ENCODE measurements at places on chromosomes 6 and 20.

- DNase-seq = no peak
Observed at GRCh38 chr6:7171119-7171518, 63.4 kb downstream of the RREB1 start.

GRCh38 chr6:140560671-140561070, 1186.2 kb upstream of the CITED2 start:
- no peak for DNase-seq

DNA sequence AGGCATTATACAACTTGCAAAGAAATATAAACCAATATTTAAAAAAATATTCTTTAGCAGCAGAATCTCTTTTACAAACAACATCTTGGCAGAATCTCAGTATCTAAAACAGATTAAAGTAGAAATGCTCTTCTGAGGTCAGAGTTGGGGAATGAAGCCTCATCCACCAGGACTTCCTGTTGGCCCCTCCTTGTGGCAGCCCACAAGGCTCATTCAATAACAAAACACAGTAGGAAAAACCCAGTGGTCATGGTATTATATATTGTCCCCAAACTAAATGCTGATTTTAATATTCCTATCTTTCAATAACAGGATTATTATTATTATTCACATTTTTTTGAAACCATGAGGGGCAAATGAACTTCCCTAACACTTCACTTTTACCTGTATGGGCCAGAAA, 368.6 kb downstream of the BTBD9 start:
- no peak for DNase-seq

GRCh38 chr6:153947808-153948447, 91.1 kb upstream of the OPRM1 start:
- no peak for DNase-seq

DNA sequence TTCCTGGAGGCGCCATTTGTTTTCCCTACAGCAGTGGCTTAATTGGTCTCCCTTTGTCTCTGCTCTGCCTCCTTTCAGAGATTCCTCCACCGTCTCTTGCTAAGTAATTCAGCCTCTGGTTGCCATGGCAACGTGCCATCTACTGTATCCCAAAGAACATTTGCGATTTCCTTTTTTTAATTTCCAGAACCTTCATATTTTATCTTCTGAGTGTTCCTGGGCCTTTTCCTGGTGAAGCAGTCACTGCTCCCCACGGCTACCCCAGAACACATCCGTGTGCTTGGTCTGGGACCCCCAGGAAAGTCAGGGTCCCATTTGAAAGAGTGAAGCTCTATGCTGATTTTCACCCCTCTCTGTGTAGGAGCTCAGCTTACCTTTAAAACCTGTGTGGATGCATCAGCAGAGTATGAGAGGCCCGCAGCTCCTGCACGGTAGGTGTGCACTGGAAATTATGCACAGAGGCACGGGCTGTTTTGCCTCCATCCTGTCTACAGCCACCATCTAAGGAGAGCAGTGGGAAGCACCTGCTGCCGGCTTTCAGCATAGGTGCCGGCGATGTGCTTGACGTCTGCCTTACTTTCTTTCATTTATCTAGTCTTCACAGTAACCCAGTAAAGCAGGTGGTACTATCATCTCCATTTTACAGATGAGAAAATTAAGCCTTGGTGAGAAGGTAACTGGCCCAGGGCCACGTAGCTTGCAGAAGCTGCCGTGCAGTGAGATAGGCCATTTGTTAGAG, 122.8 kb downstream of the SYCP2 start:
- DNase-seq = peak; percentile 2

DNA sequence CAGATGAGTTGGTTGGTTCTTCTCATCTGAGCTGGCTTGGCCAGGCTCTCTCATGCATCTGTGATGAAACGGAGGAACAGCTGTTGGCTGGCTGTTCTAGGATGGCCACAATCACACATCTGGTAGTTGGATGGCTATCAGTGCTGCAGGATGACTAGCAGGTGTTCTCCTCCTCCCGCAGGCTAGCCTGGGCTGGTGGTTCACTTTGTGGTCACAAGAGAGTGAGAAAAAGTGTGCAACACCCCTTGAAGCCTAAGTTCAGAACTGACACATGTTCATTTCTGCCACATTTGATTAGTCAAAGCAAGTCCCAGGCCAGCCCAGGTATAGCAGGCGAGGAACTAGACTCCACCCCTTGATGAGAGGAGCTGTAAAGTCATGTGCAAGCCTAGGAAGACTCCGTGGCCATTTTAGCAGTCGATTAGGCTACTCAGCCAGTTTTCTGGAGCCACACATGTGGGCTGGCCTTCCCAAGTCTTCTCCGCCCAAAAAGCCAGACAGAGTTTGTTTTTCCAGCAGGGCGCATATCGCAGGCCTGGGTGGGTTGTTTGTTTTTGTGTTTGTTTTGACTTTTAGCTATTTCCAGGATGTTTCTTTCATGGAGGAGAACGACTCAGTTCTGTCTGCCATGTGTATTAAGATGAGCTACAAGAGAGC, 120.8 kb downstream of the ISM1 start:
- no peak for DNase-seq

- DNase-seq = no peak
Observed at GRCh38 chr6:46407246-46407645, 84.0 kb downstream of the RCAN2 start.

- DNase-seq = no peak
Observed at GRCh38 chr20:23569570-23569969, 1.3 kb upstream of the CST9L start.

DNA sequence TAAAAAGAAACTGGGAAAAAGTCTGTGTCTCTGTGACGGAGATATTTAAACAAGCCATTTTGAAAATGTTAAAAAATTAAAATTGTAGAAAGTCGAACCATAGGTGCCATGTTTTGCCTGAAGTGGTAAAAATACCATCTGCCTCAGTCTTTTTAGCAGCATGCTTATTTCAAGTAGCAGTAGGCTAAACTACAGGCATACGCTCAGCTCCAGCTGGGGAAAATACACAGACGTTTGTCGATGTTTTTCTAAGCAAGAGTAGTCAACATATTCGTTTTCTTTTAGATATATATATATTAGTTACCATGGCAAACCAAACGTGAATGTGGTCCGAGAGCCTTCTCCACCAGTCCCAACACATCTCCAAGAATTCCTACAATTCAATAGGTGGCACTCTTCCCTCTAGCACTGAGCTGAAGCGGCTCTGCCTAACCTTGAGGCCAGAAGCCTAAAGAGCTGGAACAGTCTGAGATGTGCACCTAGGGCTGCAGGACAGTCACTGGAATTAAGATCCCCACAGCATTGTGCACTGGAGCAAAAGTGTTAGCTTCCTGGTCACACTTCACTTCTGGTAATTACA, 70.2 kb upstream of the BEND3 start:
- DNase-seq = no peak

GRCh38 chr6:36523936-36524499, 23.3 kb downstream of the STK38 start:
- DNase-seq = no peak

DNA sequence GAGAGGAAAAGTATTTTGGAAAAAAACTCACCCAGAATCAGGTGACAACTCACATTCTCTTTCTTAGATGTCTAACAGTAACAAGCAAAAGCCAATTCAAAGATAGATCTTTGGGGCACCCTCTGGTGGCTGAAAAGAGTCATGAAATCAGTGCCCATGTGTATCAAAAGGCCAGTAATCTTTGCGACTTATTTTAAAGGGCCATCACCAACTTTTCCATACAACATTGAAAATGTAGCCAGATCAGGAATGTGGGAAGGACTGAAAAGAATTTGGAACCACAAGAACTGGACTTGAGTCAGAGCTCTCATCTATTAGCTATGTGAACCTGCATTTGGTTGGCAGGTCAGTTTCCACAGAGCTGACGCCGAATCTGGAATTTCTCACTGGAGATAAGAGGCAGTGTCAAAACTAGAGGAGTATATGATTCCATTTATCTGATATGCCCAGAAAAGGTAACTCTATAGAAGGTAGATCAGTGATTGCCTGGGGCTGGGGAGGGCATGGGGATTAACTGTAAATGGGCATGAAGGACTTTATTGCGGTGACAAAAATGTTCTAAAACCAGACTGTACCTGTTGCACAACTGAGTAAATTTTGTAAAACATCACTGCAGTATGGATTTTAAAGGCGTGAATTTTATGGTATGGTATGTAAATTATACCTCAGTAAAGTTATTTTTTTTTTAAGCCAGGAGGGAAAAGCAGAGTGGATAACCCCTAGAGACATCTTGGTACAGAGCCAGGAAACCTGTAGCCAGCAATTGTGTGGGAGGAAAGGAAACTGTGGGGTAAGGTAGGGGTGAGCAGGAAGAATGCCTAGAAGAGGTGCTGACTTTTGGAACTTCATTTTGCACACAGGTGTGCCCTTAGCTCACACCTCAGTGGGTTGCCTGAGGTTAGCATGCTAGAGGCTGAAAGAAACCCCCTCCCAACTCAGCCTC, 117.1 kb upstream of the ASF1A start:
- peak; percentile 54 for DNase-seq

DNA sequence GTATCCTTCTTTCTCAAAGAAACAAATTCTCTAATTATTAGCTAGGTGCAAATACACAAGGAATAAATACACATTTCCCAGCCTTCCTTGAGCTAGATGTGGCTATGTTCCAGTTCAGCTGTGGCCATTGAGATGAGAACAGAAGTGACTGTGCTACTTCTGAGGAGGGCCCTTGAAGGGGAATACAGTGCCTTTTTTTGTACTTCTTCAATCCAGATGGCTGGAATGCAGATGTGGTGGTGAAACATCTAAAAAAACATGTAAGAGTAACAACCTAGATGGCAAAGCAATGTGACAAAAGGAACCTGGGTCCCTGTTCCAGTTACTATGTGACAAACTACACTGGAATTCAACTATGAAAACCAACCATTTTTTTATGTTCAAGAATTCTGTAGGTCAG, 115.4 kb upstream of the DST start:
- no peak for DNase-seq

DNA sequence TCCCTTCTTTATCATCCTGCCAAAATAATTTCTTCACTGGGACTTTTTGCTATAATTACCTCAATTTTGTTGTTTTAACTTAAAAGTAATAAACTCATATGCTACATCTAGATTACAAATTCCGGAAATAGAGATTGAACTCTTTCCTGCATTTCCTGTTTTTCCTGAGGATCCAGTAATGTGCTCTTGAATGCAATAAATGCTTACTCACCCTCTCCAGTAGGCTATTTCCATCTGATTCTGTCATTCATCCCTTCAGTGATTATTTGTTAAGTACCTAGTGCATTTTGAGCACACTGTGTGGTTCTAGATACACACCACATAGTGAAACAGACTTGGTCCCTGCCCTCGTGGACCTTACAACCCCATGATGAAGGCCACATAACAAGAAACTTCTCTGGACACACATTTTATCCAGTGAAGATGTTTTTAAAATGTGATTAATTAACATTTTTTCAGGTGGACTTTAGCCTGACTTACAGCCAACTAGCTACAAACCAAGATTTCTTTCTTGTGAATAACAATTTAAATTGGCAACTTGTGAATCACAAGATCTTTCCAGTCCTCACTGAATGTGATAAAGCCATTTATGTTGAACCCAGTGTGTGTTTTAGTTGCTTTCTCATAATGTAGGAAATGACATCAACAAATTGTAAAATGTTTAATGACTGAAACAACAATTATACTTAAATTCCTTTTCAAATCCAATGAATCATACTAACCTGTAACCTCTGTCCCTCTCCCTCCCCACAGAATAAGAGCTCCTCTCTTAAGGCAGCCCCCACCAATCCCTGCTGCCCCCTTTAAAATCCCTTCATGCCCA, 272.3 kb downstream of the KHDC1L start:
- DNase-seq = no peak

DNA sequence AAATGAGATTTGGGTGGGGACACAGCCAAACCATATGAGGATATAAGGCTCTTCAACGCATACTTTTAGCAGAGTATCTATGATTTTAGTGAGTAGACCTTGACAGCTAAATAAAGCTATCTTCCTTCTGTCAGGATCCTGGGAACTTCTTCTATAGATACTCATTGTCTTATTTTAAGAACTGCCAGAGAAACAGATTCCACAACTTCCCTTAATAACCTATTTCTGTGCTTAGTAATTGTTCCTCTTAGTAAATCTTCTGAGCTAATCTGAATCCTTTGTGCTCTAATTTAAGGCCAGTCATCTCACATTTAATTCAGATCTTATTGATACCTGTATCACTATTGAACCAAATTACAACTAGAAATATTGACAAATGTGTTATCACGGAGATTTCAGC, 64.0 kb upstream of the CEP85L start:
- no peak for DNase-seq

DNA sequence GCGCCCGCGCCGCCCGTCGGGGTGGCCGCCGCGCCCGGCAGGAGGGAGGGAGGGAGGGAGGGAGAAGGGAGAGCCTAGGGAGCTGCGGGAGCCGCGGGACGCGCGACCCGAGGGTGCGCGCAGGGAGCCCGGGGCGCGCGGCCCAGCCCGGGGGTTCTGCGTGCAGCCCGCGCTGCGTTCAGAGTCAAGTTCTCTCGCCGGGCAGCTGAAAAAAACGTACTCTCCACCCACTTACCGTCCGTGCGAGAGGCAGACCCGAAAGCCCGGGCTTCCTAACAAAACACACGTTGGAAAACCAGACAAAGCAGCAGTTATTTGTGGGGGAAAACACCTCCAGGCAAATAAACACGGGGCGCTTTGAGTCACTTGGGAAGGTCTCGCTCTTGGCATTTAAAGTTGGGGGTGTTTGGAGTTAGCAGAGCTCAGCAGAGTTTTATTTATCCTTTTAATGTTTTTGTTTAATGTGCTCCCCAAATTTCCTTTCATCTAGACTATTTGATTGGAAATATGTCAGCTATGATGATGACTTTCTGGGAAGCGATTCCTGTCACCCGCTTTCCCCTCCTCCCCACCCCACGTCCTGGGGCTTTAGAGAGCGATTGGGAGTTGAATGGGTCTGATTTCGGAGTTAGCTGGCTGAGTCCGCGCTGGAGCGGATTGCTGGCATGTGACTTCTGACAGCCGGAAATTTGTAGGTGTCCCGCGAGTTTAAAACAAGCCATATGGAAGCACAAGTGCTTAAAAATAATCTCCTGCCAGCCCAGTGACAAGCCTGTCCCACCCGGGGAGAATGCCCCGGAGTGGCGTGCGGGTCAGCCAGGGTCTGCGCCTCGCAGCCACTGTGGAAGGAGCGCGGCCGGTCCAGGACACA, 1.1 kb downstream of the ESR1 start:
- DNase-seq = peak; percentile 60

- DNase-seq = no peak
Observed at GRCh38 chr6:90078513-90079289, 184.4 kb downstream of the GJA10 start.

Data from uterus (tissue), 4 donors.